Kidney tubule cell (primary cell): ENCODE measurements at places on chromosomes 1 and 21.

DNA sequence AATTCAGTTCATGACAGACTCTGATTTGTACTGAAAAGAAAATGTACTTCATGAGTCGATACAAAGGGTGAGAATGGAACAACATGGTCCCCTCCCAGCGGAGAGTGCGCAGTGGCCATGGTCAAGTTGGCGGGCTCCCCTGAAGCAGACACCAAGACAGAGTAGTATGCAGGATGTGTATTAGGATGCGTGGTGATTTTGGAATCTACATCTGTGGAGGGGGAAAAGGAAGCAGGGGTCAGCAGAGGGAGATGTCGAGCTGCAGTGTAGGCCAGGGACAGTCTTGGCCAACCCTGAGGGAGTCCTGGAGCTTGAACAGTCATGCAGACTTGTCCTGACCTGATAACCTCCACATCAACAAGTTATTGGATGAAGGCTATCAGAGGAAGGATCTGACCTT, 481.0 kb downstream of the OMA1 start:
- no peak for DNase-seq

GRCh38 chr1:181538836-181539235, 55.5 kb downstream of the CACNA1E start:
- no peak for DNase-seq

- no peak for DNase-seq
Observed at GRCh38 chr1:235152235-235152634, 8.8 kb downstream of the RBM34 start.

DNA sequence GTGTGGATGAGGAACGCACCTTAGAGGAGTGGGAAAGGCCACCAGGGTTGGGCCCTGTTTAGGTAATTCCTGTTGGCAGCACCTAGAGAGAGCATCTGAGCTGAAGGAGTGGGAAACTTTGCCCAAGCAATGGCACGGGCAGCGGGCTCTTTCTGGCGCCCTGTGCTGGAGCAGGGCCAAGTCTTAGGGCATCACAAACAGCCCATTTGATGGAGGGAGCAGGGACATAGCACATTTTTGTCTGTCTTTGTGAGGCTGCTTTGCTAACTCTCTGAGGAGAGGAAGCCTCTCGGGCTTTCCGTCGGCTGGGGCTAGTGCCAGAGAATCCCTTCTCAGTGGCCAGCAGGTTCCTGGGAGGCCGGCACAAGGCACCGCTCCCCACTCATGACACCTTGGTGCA, 22.5 kb upstream of the CNTN2 start:
- DNase-seq = no peak

GRCh38 chr1:109750241-109750882, 9.5 kb upstream of the GSTM3 start:
- DNase-seq = no peak

GRCh38 chr1:235854347-235854746, 12.4 kb downstream of the LYST start:
- no peak for DNase-seq

GRCh38 chr1:201791779-201792173, 37.2 kb upstream of the IPO9 start:
- DNase-seq = peak; percentile 39

DNA sequence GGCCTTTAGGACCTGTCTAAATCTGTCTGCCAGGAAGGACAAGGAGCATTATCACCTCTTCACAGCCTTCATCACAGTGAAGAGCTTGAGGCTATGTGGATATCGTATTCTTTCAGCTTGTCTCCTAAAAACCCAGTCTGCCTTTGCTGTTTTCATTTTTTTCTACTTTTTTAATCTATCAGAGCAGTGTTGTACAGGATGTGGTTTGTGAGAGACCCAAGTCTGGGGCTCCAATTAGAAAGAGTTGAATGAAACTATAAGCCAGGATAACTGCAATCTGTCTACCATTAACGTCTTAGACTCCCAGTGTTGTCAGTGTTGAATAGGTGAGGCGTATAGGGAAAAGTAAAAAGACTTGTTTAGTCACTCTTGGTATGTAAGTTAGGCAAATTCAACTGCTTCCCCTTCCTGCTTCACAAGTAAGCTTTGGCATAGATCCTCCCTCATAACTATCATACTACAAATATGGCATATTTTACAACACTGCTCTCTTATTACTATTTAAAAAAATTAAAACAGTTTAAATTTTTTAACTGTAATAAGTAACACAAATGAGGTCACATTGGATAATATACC, 1225.8 kb upstream of the PRMT6 start:
- no peak for DNase-seq

GRCh38 chr1:212902054-212902453, 44.0 kb downstream of the FLVCR1 start:
- no peak for DNase-seq

DNA sequence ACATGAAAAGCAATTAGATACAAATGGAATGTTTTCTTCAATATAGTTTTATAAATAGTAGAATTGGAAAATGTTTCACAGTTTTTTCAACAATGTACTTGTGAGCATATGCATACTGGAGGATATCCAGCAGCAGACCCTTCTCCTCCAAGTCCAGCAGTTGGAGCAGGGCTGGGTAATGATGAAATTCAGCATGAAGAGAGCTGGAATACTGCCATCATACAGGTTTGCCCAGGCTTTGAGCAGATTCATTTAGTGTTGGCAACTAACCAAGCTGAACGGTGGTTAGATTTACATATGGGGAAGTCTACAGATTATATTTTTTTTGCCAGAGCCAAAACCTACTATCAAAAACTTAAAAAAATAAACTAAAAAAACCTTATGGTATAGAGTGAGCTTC, 38.3 kb downstream of the WDR3 start:
- DNase-seq = peak; percentile 13

DNA sequence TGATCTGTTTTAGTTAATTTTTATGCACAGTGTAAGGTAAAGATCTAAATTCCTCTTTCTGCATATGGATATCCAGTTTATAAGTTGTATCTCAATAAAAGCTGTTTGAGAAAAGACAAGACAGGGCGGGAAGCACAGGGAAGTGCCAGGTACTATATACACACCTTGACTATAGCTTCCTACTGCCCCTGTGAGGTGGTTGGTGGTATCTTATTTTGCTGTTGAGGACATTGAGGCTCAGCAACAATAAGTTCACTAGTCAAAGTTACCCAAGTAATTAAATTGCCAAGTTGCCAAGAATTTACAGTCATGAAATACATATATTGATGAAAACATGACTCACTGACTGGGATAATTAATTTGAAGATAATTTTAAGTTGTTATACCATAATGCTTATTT, 109.1 kb downstream of the CD247 start:
- peak; percentile 9 for DNase-seq

DNA sequence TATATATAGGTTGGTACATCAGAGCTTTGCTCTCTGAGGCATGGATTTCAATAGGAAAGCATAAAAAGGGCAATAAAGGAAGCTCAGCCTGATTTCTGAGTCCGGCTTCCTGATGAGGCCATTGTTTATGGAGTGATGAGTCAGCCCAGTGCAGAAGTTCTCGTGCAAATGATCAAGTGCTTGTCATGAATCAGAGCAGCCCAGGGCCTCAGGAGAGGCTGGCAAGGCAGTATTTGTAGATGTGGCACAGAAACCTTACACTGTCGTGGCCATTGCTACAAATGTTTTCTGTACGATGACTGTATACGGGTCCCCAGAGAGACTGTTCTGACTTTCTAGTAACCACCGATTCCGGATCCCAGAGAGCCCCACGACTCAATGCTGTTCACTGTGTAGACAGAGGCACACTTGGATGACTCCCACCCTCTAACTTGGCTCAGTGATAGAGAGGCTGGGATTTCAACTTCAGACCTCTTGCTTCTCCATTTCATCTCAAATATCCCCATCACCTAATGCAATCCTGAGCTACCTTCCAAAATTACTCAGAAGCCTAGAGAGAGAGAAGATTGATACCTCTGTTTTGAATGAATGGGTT, 26.8 kb downstream of the UMODL1 start:
- DNase-seq = peak; percentile 97

DNA sequence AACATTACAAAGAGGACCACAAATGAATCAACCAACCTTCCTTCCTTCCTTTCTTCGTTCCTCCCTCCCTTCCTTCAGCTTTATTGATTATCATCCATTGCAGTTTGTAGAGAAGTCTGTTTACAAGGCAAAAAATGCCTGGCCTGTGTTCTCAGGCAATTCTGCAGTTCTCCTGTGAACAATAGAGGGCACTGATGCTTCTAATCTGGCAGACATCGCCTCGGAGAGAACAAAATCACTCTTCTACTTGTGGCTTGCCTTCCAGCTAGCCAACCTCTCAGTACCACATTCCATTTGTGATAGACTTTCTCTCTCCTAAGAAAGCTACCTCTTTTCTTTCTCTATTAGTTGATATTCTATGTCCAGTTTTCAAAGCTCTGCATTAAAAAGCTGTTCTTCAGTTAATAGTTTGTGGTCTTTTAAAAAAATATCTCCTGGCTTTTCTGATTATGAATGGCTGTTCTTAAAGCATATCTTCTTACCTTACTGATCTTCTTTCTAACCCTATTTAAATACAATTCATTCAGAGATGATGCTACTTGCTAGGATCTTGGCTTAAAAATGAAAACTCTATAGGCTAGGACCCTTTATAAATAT, 26.9 kb upstream of the ESRRG start:
- peak; percentile 70 for DNase-seq

DNA sequence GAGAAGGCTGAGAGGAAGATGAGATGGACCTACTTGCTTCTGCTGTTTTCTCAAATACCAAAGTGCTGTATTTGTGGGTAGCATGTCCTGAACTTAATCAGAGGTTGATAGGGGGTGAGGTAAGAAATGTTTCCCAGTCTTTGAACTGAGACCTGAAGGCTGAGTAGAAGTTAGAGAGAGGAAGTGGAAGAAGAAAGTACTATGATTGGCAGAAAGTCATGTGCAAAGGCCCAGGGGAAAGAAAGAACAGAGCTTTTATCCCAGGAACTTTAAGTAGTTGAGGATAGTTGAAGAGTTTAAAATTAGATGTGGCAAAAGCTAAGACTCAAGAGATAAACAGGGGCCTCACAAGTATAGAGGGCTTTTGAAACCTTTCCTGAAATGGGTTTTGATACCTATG, 15.5 kb upstream of the LIN9 start:
- DNase-seq = no peak
